ENCODE measurements at places on chromosomes 2 and 18. TPM values are rescaled to one million over a fixed set of nuclear protein-coding genes. Genes with fewer than 3 reads are reported as not detected.
A peak's percentile ranks its signal among the peaks of the same experiment; 100 is the strongest.

GRCh38 chr18:53117851-53118250 lies 777.9 kb downstream of the DCC start:
- H3K4me3 ChIP-seq: no peak overlapping the region
- H3K36me3 ChIP-seq: no peaks in the 10 kb centered on the region
- no peak for DNase-seq
- no peaks in the 10 kb centered on the region for H3K27me3 ChIP-seq

- H3K4me3 ChIP-seq: no peak overlapping the region
- H3K4me1 ChIP-seq: no peaks in the 10 kb centered on the region
- no peak overlapping the region for H3K27ac ChIP-seq
- H3K27me3 ChIP-seq: no peaks in the 10 kb centered on the region
- DNase-seq: no peak
These were observed 1106.6 kb upstream of the FAM98A start for GRCh38 chr2:34705551-34706247.

GRCh38 chr2:63846487-63846886 lies 4.8 kb downstream of the UGP2 start:
- peaks cover 49% of the 10 kb centered on the region for H3K36me3 ChIP-seq
- no peak for DNase-seq
- peaks cover 59% of the 10 kb centered on the region for H3K4me1 ChIP-seq

- no peak overlapping the region for H3K4me3 ChIP-seq
- no peak for DNase-seq
- no peaks in the 10 kb centered on the region for H3K4me1 ChIP-seq
- H3K36me3 ChIP-seq: no peaks in the 10 kb centered on the region
- H3K27me3 ChIP-seq: no peaks in the 10 kb centered on the region
These were observed 592.2 kb upstream of the SYT4 start for GRCh38 chr18:43869451-43870008.

GRCh38 chr2:109646961-109647360 lies 32.8 kb downstream of the SOWAHC start:
- H3K27ac ChIP-seq: no peak overlapping the region
- H3K4me3 ChIP-seq: no peak overlapping the region
- no peak for DNase-seq
- peaks cover 4% of the 10 kb centered on the region for H3K27me3 ChIP-seq
- no peaks in the 10 kb centered on the region for H3K4me1 ChIP-seq
- no peaks in the 10 kb centered on the region for H3K36me3 ChIP-seq

- H3K27me3 ChIP-seq: peaks cover 38% of the 10 kb centered on the region
- H3K4me1 ChIP-seq: no peaks in the 10 kb centered on the region
- no peaks in the 10 kb centered on the region for H3K36me3 ChIP-seq
- no peak for DNase-seq
- no peak within 1 kb of the TSS for H3K27ac ChIP-seq
These were observed at the start of gene FAP for GRCh38 chr2:162243294-162243693. Gene FAP (minus strand): TSS chr2:162243445. CDS start chr2:162243327, 118 bp downstream.

GRCh38 chr2:9071032-9071431 lies 67.5 kb upstream of the MBOAT2 start:
- H3K36me3 ChIP-seq: no peaks in the 10 kb centered on the region
- H3K4me3 ChIP-seq: no peak overlapping the region
- H3K27ac ChIP-seq: no peak overlapping the region
- no peaks in the 10 kb centered on the region for H3K4me1 ChIP-seq
- H3K27me3 ChIP-seq: peaks cover 17% of the 10 kb centered on the region

DNA sequence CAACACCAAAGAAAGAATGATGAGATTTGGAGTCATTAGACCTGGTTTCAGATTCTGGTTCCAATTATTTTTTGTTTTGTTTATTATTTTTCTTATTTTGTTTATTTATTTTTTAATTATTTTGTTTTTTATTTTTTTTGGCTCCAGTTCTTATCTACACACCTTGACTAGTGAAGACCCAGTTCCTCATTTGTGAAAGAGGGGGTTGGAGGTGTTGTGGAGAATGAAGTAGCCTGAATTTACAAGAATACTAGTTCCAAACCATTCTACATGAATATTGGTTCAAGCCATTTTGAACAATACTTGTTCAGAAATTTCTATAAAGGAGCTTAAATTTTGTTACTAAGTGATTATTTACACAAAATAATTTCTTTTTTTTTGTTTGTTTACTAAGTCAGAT lies 6.9 kb upstream of the KCNJ13 start:
- no peak overlapping the region for H3K27ac ChIP-seq
- H3K4me3 ChIP-seq: no peak overlapping the region
- H3K27me3 ChIP-seq: no peaks in the 10 kb centered on the region
- no peak for DNase-seq
- peaks cover 6% of the 10 kb centered on the region for H3K4me1 ChIP-seq

GRCh38 chr2:173997269-173997668 lies 32.1 kb upstream of the SP3 start:
- no peaks in the 10 kb centered on the region for H3K36me3 ChIP-seq
- no peaks in the 10 kb centered on the region for H3K4me1 ChIP-seq
- no peak overlapping the region for H3K4me3 ChIP-seq

GRCh38 chr2:88614497-88615157 lies 12.6 kb downstream of the EIF2AK3 start:
- H3K36me3 ChIP-seq: peaks cover 2% of the 10 kb centered on the region
- DNase-seq: no peak
- no peak overlapping the region for H3K4me3 ChIP-seq
- no peak overlapping the region for H3K27ac ChIP-seq

GRCh38 chr2:231228223-231228622 lies 29.8 kb downstream of the ARMC9 start:
- no peak for DNase-seq
- H3K36me3 ChIP-seq: no peaks in the 10 kb centered on the region
- H3K27me3 ChIP-seq: no peaks in the 10 kb centered on the region
- no peak overlapping the region for H3K4me3 ChIP-seq
- H3K27ac ChIP-seq: no peak overlapping the region

GRCh38 chr2:127416506-127417001 lies 1.7 kb upstream of the PROC start:
- H3K36me3 ChIP-seq: no peaks in the 10 kb centered on the region
- H3K27ac ChIP-seq: no peak overlapping the region

DNA sequence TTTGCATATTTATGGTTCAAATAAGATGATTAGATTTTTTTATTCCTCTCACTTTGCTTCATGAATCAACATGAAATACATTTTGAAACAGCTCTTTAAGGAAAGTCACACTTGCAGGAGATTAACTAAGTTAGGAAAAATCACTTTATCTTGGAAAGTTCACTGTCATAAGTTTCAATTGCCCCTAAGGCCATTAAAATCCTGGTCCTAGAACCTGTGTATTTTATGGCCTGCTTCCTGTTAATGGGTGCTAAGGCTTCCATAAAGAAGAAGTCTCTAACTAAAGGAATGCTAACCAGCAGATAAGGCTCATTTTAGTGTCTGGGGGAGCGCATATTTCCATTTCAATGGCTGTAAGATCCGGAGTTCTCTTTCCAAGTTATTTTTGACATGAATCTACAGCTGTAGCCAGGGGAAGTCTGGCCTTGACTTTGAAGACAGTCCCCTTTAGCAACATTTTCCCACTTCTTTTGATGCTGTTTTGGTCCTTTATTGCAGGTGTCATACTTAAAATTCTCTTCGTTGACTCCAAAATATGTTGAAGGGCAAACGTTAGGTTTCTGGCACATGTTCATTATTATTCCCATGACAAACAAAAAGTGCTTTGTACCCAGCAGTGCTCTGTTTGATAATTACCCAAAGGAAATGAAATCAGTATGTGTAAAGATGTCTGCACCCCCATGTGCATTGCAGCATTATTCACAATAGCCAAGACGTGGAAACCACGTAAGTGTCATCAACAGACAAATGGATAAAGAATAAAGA lies 34.4 kb upstream of the SH3BP4 start:
- H3K4me1 ChIP-seq: no peaks in the 10 kb centered on the region
- H3K4me3 ChIP-seq: no peak overlapping the region
- H3K27me3 ChIP-seq: peaks cover 6% of the 10 kb centered on the region
- H3K27ac ChIP-seq: no peak overlapping the region
- no peak for DNase-seq

- no peak overlapping the region for H3K27ac ChIP-seq
- no peak for DNase-seq
- H3K4me1 ChIP-seq: no peaks in the 10 kb centered on the region
- H3K36me3 ChIP-seq: no peaks in the 10 kb centered on the region
- no peak overlapping the region for H3K4me3 ChIP-seq
These were observed 91.7 kb upstream of the LRRTM1 start for GRCh38 chr2:80396276-80396675.

GRCh38 chr2:64007924-64008323 lies 11.3 kb downstream of the VPS54 start:
- H3K4me1 ChIP-seq: peaks cover 20% of the 10 kb centered on the region
- no peak for DNase-seq
- H3K27me3 ChIP-seq: no peaks in the 10 kb centered on the region
- no peak overlapping the region for H3K4me3 ChIP-seq

DNA sequence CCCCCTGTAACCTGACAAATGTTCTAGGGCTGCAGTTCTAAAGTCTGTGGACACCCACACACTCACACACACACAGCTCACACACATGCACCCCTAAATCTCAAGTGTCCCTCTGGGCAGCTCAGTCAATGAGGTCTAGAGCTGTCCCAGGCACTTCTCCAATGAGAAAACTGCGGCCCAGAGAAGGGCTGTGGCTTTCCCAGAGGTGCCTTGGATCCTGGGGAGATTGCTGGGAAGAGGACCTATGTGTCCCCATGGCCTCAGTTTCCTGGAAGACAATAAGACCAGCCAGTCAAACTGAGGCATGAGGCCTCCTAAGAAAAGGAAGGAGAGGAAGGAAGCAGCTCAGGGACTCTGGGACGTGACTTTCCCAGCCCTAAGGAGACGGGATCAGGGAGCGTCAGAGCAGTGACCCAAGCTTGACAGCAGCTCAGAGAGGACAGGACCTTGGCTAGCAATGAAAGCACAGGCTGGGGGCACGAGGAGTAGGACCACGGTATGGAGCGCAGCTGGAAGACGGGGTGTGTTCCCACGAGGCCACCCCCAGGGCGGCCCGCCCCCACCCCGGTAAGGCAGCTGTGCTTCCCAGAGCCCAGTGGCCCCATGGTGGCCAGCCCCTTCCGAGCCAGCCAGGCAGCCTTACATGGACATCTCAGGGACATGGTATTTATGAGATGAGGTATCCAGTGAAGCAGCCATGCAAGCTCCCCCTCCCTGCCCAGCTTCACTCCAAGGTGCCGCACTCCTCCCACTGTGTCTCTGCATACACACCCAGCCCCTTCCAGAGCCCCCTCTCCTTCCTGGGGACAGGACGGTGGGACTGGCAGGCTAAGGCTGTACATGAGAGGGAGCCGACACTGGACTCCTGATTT lies 46.0 kb downstream of the TNS1 start:
- no peaks in the 10 kb centered on the region for H3K27me3 ChIP-seq
- DNase-seq: no peak
- H3K36me3 ChIP-seq: no peaks in the 10 kb centered on the region

GRCh38 chr2:96859099-96859649 lies 1.4 kb upstream of the ANKRD39 start:
- H3K4me1 ChIP-seq: peaks cover 28% of the 10 kb centered on the region
- H3K36me3 ChIP-seq: peaks cover 4% of the 10 kb centered on the region
- no peak overlapping the region for H3K27ac ChIP-seq
- no peak for DNase-seq
- H3K4me3 ChIP-seq: peak overlapping the region; percentile 18
- H3K27me3 ChIP-seq: no peaks in the 10 kb centered on the region

- no peaks in the 10 kb centered on the region for H3K4me1 ChIP-seq
- H3K27me3 ChIP-seq: no peaks in the 10 kb centered on the region
- no peak overlapping the region for H3K27ac ChIP-seq
- DNase-seq: no peak
These were observed 1094.8 kb downstream of the SUCLG1 start for GRCh38 chr2:83364264-83364663.

- no peak overlapping the region for H3K4me3 ChIP-seq
- peaks cover 20% of the 10 kb centered on the region for H3K27me3 ChIP-seq
- no peaks in the 10 kb centered on the region for H3K4me1 ChIP-seq
- DNase-seq: no peak
- no peak overlapping the region for H3K27ac ChIP-seq
- no peaks in the 10 kb centered on the region for H3K36me3 ChIP-seq
These were observed 373.7 kb upstream of the SMIM21 start for GRCh38 chr18:75801178-75801577.

DNA sequence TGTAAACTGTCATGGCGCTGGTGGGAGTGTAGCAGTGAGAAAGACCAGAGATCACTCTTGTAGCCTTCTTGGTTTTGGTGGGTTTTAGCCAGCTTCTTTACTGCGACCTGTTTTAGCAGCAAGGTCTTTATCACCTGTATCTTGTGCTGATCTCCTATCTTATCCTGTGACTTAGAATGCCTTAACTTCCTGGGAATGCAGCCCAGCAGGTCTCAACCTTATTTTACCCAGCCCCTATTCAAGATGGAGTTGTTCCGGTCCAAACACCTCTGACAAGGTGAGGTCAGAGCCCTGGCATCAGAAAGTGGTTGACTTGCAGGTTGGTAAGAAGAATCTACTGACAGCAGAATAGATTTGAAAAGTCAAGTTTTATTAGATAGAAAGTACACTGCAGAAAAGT lies 55.0 kb upstream of the MSH6 start:
- no peak for DNase-seq
- H3K36me3 ChIP-seq: no peaks in the 10 kb centered on the region
- H3K27me3 ChIP-seq: no peaks in the 10 kb centered on the region
- H3K27ac ChIP-seq: no peak overlapping the region
- no peak overlapping the region for H3K4me3 ChIP-seq

GRCh38 chr18:26574958-26575864 lies 26.9 kb upstream of the KCTD1 start:
- H3K27me3 ChIP-seq: peaks cover 67% of the 10 kb centered on the region
- H3K4me1 ChIP-seq: peaks cover 8% of the 10 kb centered on the region
- peak; percentile 2 for DNase-seq
- peak overlapping the region; percentile 45 for H3K4me3 ChIP-seq

DNA sequence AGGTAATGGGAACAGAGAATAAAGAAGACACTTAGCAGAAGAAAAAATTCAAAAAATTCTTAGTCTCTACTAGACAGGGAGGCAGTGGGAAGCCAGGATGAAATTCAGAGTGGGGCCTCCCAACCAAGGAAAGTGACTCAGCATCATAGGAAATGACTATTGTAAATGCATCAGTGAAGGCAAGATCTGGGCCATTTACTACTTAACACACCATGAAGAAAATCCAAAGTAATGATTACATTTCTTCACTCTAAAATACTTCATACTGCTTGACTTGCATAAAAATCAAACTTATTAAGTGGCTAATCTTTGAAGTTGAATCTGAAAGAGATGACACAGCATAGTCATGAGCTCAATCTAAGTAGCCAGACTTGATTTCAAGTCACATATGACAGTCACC lies 405.8 kb upstream of the SLC39A10 start:
- H3K4me1 ChIP-seq: no peaks in the 10 kb centered on the region
- H3K27ac ChIP-seq: no peak overlapping the region
- DNase-seq: no peak
- no peaks in the 10 kb centered on the region for H3K36me3 ChIP-seq
- no peaks in the 10 kb centered on the region for H3K27me3 ChIP-seq

The CXCR4 gene
- 56.4 TPM for total RNA-seq

The POU3F3 gene
- total RNA-seq: not detected

The SIX2 gene
- not detected for total RNA-seq

The NFATC1 gene
- total RNA-seq: 98.5 TPM

The PDE1A gene
- total RNA-seq: not detected

The ATL2 gene
- 55.4 TPM for total RNA-seq

The HOXD13 gene
- total RNA-seq: not detected

The STPG4 gene
- total RNA-seq: not detected

The ZAP70 gene
- 204 TPM for total RNA-seq

The PDCD1 gene
- total RNA-seq: 24.3 TPM

The CERKL gene
- 0.06 TPM for total RNA-seq

The GCG gene
- not detected for total RNA-seq

The NEU2 gene
- total RNA-seq: not detected

Data from activated naive CD8-positive, alpha-beta T cell treated with anti-CD3 and anti-CD28 coated beads for 36 hours (primary cell).